GM23248 (cell line): ENCODE measurements at places on chromosomes 12 and 14.
A peak's percentile ranks its signal among the peaks of the same experiment; 100 is the strongest.

DNA sequence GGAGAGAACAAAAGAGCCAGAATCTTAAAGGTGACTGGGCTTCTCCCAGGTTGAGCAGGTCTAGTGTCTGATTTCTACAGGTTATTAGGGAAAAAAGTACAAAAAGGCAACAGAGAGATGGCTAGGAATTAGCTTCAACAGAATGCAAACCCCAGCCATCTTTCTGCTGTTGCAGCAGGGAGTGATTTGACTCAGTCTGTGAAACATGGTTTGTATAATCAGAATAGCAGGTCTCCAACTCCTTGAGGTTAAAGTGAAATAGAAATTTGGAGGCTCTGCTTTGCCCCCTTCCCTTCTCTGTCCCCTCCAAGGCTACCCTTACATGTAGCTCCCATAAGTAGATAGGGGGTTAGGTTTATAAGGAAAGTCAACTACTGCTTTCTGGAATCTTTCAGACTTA, 105.8 kb downstream of the AKAP6 start:
- no peak for DNase-seq

DNA sequence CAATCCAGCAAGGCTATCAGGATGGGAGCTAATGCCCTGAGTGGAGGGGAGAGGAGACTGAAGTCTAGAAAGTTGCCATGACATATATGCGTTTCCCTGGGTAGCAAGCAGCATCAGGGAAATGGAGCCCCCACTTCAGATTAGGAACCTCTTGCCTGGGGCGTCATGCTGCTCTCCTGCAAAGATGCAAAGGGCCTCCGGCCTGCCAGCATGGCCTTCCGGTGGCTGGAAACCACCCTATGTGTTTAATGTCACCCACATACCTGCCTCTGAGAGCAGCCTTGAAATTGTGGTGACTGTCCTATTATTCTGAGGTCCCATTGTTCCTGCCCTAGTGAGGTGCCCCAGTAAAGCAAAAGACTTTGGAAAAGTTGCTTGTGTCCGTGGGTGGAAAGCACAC, 10.0 kb upstream of the IFI27L2 start:
- no peak for DNase-seq

- peak; percentile 62 for DNase-seq
Measured at GRCh38 chr14:101781240-101782061, 19.9 kb downstream of the PPP2R5C start.

GRCh38 chr14:104977008-104977680, 1.0 kb downstream of the AHNAK2 start:
- no peak for DNase-seq
